ENCODE measurements at places on chromosomes 13 and 19.

DNA sequence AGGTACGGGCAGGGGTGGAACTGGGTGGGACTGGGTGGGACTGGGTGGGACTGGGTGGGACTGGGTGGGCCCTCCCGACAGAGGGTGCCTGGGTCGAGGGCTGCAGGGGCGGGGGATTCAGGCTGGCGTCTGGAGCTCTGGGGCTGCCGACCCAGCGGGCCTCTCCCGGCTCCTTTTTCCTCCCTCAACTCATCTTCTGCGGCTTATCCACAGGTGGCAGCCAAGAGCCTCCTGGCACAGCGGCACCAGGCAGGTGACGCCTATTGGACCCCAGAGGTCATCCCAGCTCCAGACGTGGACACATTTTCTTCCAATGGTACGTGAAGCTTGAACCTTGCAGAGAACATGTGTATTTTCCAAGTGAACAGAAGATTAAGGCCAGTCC lies 533 bp downstream of the ZNF544 start:
- DNase-seq, result no peak

GRCh38 chr19:7687177-7687576 lies 6.5 kb downstream of the TRAPPC5 start:
- DNase-seq, result no peak

DNA sequence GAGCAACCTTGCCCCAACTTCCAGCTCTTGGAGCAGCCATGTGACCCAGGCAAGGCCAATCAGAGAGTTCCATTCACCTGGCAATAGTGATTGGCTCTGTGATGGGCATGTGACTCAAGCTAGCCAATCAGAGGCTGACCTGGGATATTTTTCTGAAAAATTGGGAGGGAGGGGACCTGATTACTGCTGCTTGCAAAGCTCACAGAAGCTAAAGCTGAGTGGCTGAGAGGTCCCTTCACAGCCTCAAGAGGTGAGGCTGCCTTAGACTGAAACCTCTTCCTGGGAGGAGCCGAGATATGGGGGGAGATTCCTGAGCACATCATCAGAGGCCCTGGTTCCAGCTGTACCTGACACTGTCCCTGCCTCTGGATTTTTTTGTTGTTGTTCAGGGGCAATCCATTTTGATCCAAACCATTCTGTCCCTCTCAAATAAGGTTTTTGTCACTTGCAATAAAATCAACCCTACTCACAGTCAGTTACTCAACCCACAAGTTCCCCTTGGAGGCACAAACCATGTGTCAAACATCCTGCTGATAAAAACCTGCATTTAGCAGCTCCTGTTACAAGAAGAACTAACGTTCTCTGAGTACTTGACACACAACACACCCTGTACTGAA lies 4.8 kb downstream of the CIB3 start:
- no peak for DNase-seq

GRCh38 chr19:6590827-6591319 lies at the start of gene CD70:
TSS of gene CD70 (minus strand) at chr19:6591150. CDS start at chr19:6591002, 148 bp downstream.
- DNase-seq, result no peak

GRCh38 chr19:4911786-4912672 lies 2.7 kb downstream of the UHRF1 start:
- DNase-seq, result no peak

GRCh38 chr13:62767473-62767872 lies 1351.8 kb upstream of the PCDH20 start:
- DNase-seq, result no peak

GRCh38 chr13:99809496-99809895 lies 162.1 kb downstream of the ZIC5 start:
- no peak for DNase-seq

GRCh38 chr19:18776288-18776594 lies 14.9 kb downstream of the COMP start:
- no peak for DNase-seq

Measured in mesenteric fat pad (tissue), 1 donor.